ENCODE measurements at places on chromosomes 2 and 18.

DNA sequence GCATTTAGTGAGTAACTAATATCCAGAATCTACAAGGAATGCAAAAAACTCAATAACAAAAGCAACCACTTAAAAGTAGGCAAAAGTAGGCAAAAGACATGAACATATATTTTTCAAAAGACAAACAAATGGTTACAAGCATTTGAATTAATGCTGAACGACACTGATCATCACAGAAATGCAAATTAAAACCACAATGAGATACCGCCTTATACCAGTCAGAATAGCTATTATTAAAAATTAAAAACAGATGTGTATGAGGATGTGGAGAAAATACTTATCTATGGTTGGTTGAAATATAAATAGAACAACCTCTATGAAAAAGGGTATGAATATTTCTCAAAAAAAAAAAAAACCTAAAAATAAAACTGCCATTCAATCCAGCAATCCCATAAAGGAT, 51.7 kb downstream of the SNTG2 start:
- DNase-seq: no peak

- no peak for DNase-seq
These were observed 66.6 kb downstream of the ADNP2 start for GRCh38 chr18:80175451-80176204.

- no peak for DNase-seq
These were observed 105.9 kb upstream of the RMDN2 start for GRCh38 chr2:37819186-37819585.

GRCh38 chr2:235806986-235807750, 313.3 kb downstream of the AGAP1 start:
- no peak for DNase-seq

GRCh38 chr2:151878204-151878603, 50.0 kb upstream of the ARL5A start:
- DNase-seq: no peak

GRCh38 chr2:237511433-237511832, 24.4 kb downstream of the MLPH start:
- DNase-seq: no peak

DNA sequence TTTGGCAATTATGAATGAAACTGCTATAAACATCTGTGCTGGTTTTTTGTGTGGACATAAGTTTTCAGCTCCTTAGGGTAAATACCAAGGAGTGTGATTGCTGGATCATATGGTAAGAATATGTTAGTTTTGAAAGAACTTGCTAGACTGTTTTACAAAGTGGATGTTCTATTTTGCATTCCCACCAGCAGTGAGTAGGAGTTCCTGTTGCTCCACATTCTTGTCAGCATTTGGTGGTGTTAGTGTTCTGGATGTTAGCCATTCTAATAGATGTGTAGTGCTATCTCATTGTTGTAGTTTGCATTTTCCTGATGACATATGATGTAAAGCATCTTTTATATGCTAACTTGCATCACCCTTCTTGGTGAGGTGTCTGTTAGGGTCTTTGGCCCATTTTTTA, 304.6 kb downstream of the NUP35 start:
- no peak for DNase-seq

GRCh38 chr2:17319090-17319489, 199.2 kb downstream of the RAD51AP2 start:
- no peak for DNase-seq

- no peak for DNase-seq
These were observed 141.2 kb downstream of the PID1 start for GRCh38 chr2:229129738-229130371.

DNA sequence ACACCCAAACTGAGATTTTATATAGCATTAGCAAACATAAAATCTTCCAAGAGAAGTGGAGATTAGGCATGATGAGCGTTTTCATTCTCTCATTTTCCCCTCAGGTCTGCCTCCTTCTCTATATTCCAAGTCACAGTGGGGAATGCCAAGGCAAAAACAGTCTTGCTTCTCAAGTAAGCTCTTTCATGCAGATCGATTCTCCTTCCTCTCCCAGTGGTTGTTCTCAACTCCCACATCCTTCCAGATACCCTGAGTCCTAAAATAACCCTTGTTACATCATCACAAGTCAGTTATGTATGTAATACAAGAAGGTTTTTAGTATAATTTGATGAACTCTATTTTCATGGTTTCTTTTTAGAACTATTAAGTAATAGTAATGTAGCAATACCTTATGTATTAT, 150.6 kb downstream of the TXNL1 start:
- no peak for DNase-seq

GRCh38 chr2:106144621-106145331, 49.3 kb downstream of the UXS1 start:
- no peak for DNase-seq

GRCh38 chr2:196383799-196384198, 212.4 kb upstream of the STK17B start:
- no peak for DNase-seq

DNA sequence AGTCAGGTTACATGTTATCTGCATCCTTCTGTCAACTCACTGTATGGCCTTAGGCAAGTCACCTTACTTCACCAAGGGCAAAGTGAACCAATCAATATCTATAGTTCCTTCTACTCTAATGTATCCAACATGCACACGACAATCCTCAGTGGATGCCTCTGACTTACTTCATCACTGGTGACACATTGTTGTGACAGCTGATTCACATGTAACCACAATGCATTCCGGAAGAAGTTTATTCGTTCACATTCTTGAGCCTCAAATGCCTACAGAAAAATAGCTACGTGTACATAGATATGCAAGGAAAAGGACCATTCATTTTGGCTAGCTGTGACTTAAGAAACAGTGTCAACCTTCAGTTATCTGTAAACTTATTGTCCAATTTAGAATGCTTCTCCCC, 26.3 kb upstream of the EPG5 start:
- DNase-seq: peak; percentile 41

DNA sequence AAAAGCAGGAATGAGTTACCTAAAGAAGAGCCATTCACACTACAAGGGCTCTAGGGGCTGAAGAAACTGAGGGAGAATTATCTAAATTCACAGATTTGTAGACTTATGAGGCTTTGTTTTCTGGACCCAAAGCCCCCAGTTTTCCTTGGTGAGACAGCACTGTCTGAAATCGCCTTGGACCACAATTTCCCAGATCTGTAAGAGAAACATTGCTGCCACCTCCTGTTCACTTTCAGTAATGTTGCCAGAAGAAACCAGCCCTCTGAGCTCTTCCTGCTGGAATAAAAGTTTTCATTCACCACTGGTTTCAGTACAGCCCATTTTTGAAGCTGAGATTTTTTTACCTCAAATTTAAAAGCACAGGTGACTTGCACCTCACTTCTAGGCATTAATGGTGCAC, 169.2 kb downstream of the CDH20 start:
- DNase-seq: peak; percentile 70

GRCh38 chr2:217979151-217979811, 23.5 kb downstream of the TNS1 start:
- no peak for DNase-seq

GRCh38 chr2:231617059-231617926, 24.6 kb downstream of the TEX44 start:
- no peak for DNase-seq

GRCh38 chr2:121185571-121186074, 99.4 kb downstream of the TFCP2L1 start:
- DNase-seq: no peak
